ENCODE measurements at places on chromosomes 3 and 15. TPM values are rescaled to one million over a fixed set of nuclear protein-coding genes. Genes with fewer than 3 reads are reported as not detected.

The SH3GL3 gene
- total RNA-seq, result not detected

The NDUFB5 gene
- total RNA-seq, result 56.0 TPM

The GOLGA8M gene
- 0.81 TPM for total RNA-seq

GRCh38 chr3:188205992-188206416 lies 52.0 kb downstream of the LPP start:
- peaks cover 32% of the 10 kb centered on the region for H3K4me1 ChIP-seq
- H3K27ac ChIP-seq, result peak overlapping the region; percentile 98
- no peaks in the 10 kb centered on the region for H3K27me3 ChIP-seq
- no peak for DNase-seq
- H3K36me3 ChIP-seq, result no peaks in the 10 kb centered on the region

DNA sequence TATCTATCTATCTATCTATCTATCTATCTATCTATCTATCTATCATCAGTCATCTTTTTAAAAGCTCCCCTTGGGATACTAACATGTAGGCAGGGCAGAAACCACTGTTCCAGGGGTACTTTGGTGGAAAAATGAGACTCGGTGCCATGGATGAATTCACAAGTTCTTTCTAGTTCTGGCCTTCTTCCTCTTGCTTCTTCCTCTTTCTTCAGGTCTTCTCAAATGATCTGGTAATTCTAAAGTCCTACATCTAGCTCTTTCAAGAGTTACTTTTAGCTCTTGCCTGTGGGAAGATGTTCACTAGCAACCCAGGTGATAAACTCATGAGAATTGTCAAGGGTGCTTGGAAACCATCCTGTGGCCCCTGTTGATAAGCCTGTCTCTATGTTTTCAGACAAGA lies 168.5 kb upstream of the TBC1D5 start:
- H3K27ac ChIP-seq, result no peak overlapping the region
- DNase-seq, result no peak
- H3K4me1 ChIP-seq, result no peaks in the 10 kb centered on the region
- no peaks in the 10 kb centered on the region for H3K36me3 ChIP-seq
- no peaks in the 10 kb centered on the region for H3K27me3 ChIP-seq

DNA sequence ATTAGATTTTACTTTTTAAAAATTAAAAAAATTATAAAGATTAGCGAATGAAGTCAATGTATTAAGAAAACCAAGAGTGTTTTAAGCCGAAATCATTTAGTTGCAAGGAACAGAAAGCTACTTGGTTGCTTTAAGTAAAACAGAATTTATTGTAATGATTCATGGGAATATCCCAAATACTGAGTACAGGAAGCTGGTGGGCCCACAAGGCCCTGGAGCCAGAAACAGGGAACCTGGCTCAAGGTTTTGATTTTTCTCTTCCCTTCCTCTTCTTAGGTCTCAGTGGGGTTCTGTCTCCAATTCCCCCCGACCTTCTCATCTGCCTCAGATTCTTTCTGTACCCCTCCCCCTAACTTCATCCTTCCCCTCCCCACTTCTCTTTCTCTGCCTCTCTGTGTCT lies 229.0 kb downstream of the TLE3 start:
- no peaks in the 10 kb centered on the region for H3K27me3 ChIP-seq
- no peak for DNase-seq
- no peak overlapping the region for H3K4me3 ChIP-seq
- H3K27ac ChIP-seq, result no peak overlapping the region
- no peaks in the 10 kb centered on the region for H3K36me3 ChIP-seq
- H3K4me1 ChIP-seq, result no peaks in the 10 kb centered on the region

GRCh38 chr3:136728918-136729317 lies 23.3 kb downstream of the STAG1 start:
- no peaks in the 10 kb centered on the region for H3K27me3 ChIP-seq
- no peak overlapping the region for H3K27ac ChIP-seq
- DNase-seq, result no peak
- H3K4me3 ChIP-seq, result peak overlapping the region; percentile 55
- no peaks in the 10 kb centered on the region for H3K36me3 ChIP-seq

DNA sequence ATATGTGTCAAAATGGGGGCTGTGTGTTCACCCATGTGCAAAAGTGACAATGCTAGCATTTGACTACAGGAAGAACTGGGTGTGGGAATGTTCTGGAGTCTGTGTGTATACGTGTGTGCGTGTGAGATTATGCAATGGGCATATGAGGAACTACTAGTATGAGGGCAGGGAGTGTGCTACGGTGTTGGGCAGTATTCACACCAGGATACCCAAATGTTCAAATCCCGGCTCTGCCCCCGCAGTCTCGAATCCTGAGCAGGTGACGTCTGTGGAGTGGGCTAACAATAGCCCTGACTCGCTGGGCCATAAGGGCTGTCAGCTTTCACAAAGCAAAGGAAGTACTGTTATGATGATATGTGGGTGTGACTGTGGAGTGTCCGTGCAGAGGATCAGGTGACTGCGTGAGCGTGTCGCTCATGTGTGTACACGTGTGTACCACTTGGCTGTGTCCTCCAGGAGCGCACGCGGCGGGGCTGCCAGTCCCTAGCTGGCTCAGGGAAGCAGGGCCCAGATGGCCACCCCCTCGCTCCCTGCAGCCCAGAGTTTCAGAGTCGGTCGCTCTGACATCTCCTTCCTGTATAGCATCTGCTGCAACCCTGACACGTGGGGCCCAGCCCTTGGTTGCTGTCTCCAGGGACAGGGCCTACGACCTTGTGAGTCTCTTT lies 27.2 kb downstream of the IQSEC1 start:
- H3K4me1 ChIP-seq, result no peaks in the 10 kb centered on the region
- H3K27me3 ChIP-seq, result no peaks in the 10 kb centered on the region
- H3K4me3 ChIP-seq, result no peak overlapping the region
- no peak overlapping the region for H3K27ac ChIP-seq

DNA sequence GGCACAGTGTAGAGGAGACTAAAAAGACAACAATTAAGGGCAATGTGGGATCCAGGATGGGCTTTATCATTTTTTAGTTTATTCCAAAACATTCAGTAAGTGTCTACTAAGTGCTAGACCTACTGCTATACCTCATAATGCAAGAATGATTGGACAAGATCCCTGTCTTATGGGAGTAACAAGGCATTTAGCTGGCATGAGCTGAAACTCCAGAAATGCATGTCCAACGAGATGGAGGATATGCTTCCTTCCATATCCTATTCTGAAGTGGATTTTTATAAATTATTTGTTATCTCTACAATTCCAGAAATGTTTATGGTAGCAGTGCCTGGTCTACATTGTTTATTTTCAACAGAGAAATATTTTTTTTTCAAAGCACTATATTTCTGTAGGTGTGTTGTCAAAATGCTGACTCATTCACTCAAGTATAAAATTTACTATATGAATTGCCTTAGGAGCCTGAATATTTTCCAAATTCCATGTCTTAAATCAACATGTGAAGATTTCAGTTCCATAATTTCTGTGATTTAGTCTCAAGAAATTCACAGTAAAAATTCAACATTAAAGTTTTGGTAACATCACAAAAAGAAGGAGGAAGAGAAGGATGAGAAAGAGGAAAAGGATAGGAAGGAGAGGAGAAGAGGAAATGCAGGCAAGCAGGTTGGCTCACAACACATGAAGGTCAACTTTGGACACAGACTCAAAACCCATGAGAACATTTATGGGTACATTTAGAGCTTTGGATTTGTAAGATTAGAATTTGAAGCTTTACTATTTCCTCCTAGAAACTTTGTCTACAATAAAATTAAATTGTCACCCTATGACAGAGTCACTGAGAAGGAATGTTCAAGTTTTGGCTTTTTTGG lies 88.6 kb downstream of the P3H2 start:
- no peaks in the 10 kb centered on the region for H3K36me3 ChIP-seq
- no peak overlapping the region for H3K4me3 ChIP-seq
- H3K4me1 ChIP-seq, result peaks cover 7% of the 10 kb centered on the region

GRCh38 chr15:60720493-60721256 lies 241.7 kb upstream of the ICE2 start:
- no peak for DNase-seq
- H3K4me3 ChIP-seq, result no peak overlapping the region
- no peak overlapping the region for H3K27ac ChIP-seq
- H3K27me3 ChIP-seq, result no peaks in the 10 kb centered on the region

- peak; percentile 37 for DNase-seq
- peak overlapping the region; percentile 66 for H3K27ac ChIP-seq
- no peaks in the 10 kb centered on the region for H3K36me3 ChIP-seq
- H3K4me1 ChIP-seq, result peaks cover 32% of the 10 kb centered on the region
- H3K27me3 ChIP-seq, result no peaks in the 10 kb centered on the region
Measured at GRCh38 chr15:70271422-70272088, 173.8 kb upstream of the TLE3 start.

- no peak overlapping the region for H3K27ac ChIP-seq
- no peaks in the 10 kb centered on the region for H3K4me1 ChIP-seq
- no peak overlapping the region for H3K4me3 ChIP-seq
- no peaks in the 10 kb centered on the region for H3K27me3 ChIP-seq
- DNase-seq, result no peak
- no peaks in the 10 kb centered on the region for H3K36me3 ChIP-seq
Measured at GRCh38 chr3:4270720-4271119, 32.4 kb upstream of the SETMAR start.

- no peaks in the 10 kb centered on the region for H3K36me3 ChIP-seq
- H3K4me1 ChIP-seq, result peaks cover 17% of the 10 kb centered on the region
- peak overlapping the region; percentile 29 for H3K27ac ChIP-seq
- peak; percentile 40 for DNase-seq
- no peaks in the 10 kb centered on the region for H3K27me3 ChIP-seq
- H3K4me3 ChIP-seq, result no peak overlapping the region
Measured at GRCh38 chr3:16090024-16090423, 84.5 kb upstream of the GALNT15 start.

DNA sequence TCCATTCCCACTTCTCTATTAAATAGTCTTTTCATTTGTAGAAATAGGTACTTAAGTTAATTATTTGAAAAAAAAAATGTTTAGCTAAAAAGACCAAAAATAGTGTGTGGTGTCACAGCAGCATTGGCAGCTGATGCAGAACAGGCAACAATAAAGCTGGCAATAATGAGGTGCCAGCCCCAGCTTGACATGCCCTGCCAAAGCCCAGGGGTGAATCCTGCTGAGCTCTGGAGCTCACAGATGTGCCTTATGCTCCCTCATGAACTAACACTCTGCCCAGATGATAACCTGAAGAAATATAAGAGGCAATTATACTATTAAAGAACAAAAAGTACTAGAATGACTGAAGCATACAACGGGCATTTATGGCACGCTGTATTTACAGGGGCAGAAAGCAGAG lies 63.8 kb downstream of the IGSF11 start:
- DNase-seq, result no peak
- H3K36me3 ChIP-seq, result no peaks in the 10 kb centered on the region
- no peaks in the 10 kb centered on the region for H3K4me1 ChIP-seq
- H3K4me3 ChIP-seq, result no peak overlapping the region
- no peak overlapping the region for H3K27ac ChIP-seq
- no peaks in the 10 kb centered on the region for H3K27me3 ChIP-seq

GRCh38 chr3:27043328-27043955 lies 325.7 kb downstream of the NEK10 start:
- H3K27ac ChIP-seq, result no peak overlapping the region
- H3K4me1 ChIP-seq, result no peaks in the 10 kb centered on the region
- no peaks in the 10 kb centered on the region for H3K27me3 ChIP-seq
- H3K4me3 ChIP-seq, result no peak overlapping the region

DNA sequence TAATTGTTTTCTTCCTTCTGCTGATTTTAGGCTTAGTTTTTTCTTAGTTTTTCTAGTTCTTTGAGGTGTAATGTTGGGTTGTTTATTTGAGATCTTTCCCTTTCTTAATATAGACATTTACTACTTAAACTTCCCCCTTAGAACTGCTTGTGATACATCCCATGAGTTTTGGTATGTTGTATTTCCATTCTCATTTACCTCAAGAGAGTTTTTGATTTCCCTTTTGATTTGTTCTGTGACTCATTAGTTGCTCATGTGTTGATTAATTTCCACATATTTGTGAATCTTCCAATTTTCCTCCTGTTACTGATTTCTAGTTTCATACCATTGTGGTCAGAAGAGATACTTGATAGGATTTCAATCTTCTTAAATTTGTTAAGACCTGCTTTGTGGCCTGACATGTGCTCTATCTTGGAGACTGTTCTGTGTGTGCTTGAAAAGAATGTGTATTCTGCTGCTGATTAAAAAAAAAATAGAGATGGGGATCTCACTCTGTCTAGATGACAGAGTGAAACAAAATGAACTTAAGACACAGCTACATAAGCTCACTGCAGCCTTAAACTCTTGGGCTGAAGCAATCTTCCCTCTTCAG lies 22.3 kb downstream of the GRM2 start:
- no peak overlapping the region for H3K27ac ChIP-seq
- no peaks in the 10 kb centered on the region for H3K36me3 ChIP-seq
- no peaks in the 10 kb centered on the region for H3K4me1 ChIP-seq

DNA sequence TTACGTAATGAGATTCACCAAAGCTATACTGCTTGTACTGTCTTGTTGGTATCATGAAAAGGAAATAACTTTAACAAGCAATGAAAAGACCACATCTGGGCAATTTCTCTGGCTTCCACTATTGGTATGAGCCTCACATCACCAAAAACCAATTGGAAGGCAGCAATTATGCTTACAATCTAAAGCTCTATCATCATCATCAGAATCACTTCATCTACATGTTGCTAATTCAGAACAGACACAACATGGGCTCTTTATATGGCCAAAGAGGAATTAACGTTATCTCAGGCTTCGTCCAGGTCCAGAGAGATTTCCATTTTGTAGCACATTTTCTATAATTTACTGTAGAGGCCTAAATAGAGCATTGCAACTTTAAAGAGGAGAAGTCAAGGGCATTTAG lies 36.6 kb upstream of the SLCO3A1 start:
- no peak overlapping the region for H3K4me3 ChIP-seq
- DNase-seq, result no peak
- H3K27ac ChIP-seq, result no peak overlapping the region
- no peaks in the 10 kb centered on the region for H3K27me3 ChIP-seq
- H3K4me1 ChIP-seq, result no peaks in the 10 kb centered on the region

- H3K27me3 ChIP-seq, result no peaks in the 10 kb centered on the region
- H3K4me3 ChIP-seq, result no peak overlapping the region
- H3K4me1 ChIP-seq, result no peaks in the 10 kb centered on the region
- peaks cover 2% of the 10 kb centered on the region for H3K36me3 ChIP-seq
- DNase-seq, result no peak
Measured at GRCh38 chr3:136380530-136380929, 130.4 kb downstream of the PCCB start.

DNA sequence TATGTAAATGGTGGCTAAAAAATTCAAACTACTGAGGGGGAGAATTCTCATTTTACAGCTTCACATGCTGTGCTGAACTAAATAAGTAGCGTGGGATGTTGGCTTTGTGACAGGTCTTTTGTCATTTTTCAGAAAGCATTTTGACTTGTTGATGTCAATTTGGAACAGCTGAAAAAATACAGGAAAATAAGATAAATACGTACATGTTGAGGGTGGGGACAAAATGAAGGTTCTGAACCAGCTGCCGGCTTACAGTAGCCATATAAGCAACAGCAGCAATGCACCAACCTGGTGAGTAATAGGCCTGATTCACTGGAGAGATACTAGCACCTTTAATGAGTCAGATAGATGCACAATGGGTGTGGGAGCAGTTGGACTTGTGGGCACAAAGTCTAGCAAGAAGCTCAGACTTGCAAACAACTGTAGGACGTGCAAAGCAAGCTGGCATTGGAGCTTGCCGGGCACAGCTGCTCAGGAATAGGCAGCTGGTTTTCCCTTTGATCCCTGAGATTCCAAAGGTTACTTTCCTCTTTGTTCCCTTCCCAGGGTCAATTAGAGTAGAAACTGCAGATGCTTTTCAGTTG lies 12.9 kb downstream of the B3GNT5 start:
- H3K27me3 ChIP-seq, result no peaks in the 10 kb centered on the region
- no peaks in the 10 kb centered on the region for H3K36me3 ChIP-seq
- no peaks in the 10 kb centered on the region for H3K4me1 ChIP-seq
- H3K4me3 ChIP-seq, result no peak overlapping the region
- no peak overlapping the region for H3K27ac ChIP-seq
- DNase-seq, result no peak
